Myocyte (in vitro differentiated cells): ENCODE measurements at places on chromosomes 7 and 10.
A peak's percentile ranks its signal among the peaks of the same experiment; 100 is the strongest.

DNA sequence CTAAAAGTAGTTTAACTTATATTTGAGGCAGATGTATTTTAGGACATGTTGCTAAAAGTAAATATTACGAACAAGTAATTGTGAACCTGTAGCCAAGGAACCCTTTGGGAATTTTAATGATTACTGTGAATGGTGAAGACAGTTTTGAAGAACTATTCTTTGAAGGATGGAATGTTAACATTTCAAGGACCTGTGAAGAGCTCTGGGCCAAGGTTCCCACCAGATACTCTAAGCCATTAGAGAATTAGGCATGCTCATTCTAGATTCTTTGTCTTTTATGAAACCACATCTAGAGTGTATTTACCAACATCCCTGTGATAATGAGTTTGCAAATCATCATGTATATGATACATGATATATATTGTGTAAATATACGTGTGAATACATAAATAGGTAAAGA is 99.8 kb downstream of the SEPTIN7 start:
- no peak for DNase-seq

- DNase-seq = no peak
These were observed 17.0 kb downstream of the PRKCQ start for GRCh38 chr10:6563075-6563474.

- no peak for DNase-seq
These were observed 28.5 kb upstream of the CSGALNACT2 start for GRCh38 chr10:43109671-43110249.

DNA sequence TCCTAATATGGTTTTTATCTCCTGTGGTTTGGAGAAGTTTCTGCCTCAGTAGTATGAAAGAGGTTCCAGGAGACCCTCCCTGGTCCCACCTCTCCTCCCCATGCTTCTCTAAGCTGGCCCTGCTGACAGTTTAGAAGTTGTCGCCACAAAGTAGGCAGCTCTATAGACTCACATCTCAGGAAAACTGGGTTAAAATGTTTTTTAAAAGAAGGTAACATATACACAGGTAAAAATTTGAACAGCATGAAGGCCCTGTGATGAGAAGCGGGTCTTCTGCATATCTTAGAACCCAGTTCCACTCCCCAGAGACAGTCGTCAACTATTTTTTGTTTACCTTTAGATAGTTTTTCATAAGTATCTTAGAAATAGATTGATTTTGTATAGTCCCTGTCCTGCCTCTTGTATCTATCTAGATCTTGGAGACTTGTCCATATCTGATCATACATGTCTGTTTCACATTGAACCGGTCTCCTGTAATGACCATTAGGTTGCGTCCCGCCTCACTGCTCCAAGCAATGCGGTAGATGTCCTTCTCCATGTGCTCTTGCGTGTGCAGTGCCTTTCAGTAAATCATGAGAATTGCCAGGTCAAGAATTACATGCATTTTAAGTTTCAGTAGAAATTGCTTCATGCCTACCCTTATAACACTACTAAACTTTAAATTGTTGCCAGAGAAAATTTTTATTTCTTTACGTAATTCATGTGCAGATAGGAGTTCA is 2.2 kb downstream of the DUSP5 start:
- DNase-seq = no peak

DNA sequence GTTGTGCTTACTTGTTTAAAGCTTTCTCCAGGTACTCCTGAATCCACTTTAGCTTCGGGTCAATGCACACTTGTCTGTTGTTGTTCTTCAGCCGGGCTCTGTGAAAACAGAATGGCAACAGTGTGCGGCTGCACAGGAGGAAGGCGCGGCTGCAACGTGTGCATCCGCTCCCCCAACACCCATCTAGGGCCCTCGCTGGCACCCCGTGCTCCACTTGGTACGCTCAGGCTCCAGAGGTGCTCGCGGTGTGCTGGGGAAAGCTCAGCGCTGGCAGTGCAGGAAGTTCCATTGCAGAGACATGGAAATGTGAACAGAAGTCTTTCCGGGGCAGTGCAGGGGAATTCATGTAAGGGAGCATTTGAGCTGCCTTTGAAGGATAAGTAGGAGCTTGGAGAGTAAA is 6.3 kb downstream of the CXCL12 start:
- no peak for DNase-seq

DNA sequence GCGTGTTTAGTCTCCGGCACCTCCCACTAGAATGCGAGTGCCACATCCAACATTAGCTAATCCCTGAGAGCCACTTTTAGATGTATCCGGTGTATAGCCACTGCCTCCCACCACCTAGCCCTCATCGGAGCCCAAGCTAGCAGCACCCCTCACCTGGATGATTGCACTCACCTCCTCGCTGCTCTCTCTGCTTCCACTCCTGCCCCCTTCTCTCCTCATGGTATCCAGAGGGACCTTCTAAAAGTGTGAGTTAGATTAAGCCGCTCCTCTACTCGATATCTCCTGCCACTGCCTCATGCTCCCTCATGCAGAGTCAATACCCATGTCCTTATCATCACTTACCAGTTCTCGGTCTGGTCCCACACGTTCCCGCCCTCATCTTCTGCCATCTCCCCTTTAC is 125.3 kb downstream of the RAB11FIP2 start:
- DNase-seq = no peak

- DNase-seq = no peak
These were observed 228.5 kb downstream of the SORCS1 start for GRCh38 chr10:106935978-106936451.

- DNase-seq = no peak
These were observed 153.3 kb downstream of the ZMYND11 start for GRCh38 chr10:288316-289200.

DNA sequence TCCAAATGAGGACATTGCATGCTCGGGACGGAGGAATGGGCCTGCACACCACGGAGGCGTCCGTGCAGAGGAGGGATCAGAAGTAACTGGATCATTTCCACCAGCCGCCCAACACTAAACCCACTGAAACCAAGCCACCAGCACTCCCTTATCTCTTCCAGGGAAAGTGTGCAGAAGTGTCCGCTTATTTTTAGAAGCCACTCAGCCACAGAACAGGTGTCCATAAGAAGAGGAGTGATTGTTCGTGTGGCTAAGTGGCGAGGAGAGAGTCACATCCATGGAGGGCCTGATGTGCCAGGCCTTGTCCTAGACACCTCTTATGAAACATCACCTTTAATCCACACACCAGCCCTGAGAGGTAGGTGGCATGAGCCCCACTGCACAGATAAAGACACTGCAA is 407.9 kb upstream of the NPVF start:
- peak; percentile 33 for DNase-seq

DNA sequence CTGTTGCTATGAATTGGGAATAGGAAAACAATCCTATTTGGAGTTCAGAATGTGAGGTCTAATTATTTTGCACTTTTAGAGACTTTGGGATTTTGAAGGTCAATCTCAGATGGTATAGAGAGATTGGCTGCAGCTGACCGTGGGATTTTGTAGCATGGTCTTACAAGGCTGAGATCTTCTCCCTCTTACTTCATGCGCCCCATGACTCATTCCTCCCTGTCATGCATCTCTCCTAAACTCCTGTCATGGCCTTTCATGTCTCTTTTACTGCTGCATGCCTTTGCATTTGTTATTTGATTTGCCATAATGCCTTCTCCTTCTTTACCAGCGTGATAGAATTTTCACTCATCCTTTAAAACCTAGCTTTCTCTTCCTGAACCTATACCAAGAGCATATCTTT is 133.1 kb downstream of the BBS9 start:
- DNase-seq = peak; percentile 15

- DNase-seq = no peak
These were observed 8.3 kb upstream of the ZC3HAV1L start for GRCh38 chr7:139043823-139044812.

DNA sequence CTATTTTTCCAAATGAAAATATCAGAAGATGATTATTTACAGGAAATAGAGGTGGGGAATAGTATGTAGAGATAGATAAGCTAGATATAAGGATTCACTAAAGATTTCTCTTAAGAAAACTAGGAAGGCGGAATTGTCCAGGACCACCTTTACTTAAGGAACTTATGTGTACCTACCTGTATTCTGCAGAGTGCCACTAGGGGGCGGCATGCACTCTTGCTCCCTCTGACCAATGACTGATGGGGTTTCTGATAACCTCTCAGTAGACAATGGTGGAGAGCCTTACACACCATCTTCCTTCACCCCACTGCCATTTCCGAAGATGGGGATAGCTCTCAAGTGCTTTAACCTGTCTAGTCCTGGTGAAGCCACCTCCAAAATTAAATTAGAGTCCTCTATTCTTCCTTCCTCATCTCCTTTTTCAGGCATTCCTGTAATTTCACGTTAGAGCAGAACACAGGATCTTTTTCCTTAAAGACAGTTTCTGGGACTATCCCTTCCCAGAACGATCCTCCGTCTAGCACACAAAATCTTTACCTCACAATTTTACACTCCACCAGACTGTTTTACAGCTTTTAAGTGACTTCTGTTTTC is 453.1 kb downstream of the SORCS1 start:
- no peak for DNase-seq

- no peak for DNase-seq
These were observed 42.0 kb upstream of the PPP2R2D start for GRCh38 chr10:131858583-131859340.

GRCh38 chr7:104412911-104413310 is 84.5 kb downstream of the LHFPL3 start:
- no peak for DNase-seq

GRCh38 chr7:87058744-87059524 is 520 bp downstream of the ELAPOR2 start:
- peak; percentile 2 for DNase-seq
